ENCODE measurements at places on chromosomes 6 and 20.
A peak's percentile ranks its signal among the peaks of the same experiment; 100 is the strongest.

- no peak for DNase-seq
Measured at GRCh38 chr20:23363257-23363649, 1.3 kb downstream of the GZF1 start.

- DNase-seq, result no peak
Measured at GRCh38 chr6:108115598-108116058, 41.1 kb upstream of the OSTM1 start.

DNA sequence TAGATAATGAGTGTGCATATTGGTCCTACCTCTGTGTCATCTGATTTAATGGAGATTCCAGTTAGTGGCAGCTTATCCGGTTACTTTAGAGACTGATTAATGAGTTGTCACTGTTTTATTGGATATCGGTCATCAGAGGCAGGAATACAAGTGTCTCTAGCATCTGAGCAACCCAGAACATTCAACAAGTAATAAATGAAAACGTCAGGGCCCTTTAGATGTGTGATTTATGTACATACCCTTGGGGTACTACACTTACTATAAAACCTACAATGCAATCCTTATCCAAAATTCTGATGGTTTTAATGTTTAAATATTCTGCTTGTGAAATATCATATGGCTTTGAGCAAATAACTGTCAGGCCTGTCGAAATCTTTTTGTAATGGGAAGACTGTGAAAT lies 1117.9 kb upstream of the FLRT3 start:
- DNase-seq, result no peak

DNA sequence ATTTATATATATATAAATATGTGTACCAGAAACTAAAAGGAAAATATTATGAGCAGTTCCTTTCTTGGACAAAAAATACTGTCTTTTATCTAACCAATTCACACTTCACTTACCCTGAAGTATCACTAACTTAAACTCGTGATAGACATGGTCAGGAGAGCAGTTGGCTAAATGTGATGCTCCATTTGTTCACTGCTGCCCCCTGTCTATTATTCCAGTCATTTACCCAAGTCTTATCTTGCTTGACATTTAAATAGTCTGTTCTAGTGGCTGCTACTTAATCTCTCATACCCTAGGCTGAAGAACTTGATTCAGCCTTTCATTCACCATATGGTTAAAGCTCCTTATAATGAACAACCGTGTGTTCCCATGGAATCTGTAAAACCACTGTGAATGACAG lies 789.6 kb upstream of the EYS start:
- peak; percentile 44 for DNase-seq

GRCh38 chr6:142653710-142654420 lies 291.1 kb downstream of the HIVEP2 start:
- no peak for DNase-seq

GRCh38 chr20:23938118-23938438 lies 50.5 kb downstream of the GGTLC1 start:
- DNase-seq, result no peak

DNA sequence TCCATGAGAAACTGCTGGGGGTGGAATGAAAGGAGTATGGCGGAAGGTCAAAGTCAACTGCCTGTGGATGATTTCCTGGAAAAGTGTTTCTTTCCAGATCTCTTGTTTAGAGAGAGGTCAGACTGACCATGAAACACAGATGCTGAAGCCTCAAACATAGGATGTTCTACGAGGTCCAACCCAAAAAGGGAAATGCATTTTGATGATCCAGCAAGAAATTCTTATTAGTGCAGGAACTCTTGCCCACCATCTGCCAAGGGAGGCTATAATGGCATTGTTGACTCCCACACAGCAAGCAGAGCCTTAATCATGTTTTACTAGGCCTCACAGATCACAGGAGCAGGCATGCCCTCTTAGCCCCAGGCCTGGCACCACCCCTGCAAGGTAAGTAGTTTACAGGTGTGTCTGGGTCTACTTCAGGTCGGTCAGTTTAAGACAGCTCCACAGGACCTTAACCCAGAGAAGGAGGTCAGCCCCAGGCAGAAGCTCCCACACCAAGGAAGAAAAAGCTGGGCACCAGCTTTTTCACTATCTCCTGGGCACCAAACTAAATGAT lies 67.6 kb upstream of the CNKSR3 start:
- DNase-seq, result no peak

DNA sequence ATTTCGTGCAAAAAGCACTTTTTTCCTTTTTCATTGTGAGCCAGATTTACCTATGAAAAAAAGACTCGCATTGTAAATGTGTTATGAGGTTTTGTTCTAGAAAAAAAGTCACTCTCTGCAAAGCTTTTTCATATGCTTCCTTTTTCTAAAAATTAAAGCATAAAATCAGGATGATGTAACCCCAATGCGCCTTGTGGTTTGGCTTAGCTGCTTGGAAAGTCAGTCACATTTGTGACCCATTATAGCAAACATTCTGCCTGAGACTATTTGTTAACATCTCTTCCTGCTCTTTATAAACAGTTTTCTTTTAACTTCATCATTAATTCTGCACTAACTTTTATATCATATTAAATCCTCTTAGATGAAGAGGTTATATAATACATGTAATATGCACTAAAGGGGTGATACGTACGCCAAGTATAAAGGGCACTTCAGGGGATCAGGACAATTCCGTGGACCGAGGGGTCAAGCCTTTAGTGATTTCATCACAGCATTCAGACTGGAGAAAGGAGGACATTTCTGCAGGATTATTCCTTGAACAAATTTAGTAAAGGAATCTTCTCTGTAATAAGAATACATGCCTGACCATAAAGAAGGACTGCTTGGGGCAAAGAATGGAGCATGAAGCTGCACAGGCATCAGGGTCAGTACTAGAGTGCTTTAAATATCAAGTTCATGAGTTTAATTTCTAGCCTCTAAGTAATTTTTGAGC lies 48.1 kb upstream of the SMLR1 start:
- no peak for DNase-seq

GRCh38 chr20:36573798-36574365 lies 485 bp downstream of the TGIF2 start:
- peak; percentile 45 for DNase-seq

DNA sequence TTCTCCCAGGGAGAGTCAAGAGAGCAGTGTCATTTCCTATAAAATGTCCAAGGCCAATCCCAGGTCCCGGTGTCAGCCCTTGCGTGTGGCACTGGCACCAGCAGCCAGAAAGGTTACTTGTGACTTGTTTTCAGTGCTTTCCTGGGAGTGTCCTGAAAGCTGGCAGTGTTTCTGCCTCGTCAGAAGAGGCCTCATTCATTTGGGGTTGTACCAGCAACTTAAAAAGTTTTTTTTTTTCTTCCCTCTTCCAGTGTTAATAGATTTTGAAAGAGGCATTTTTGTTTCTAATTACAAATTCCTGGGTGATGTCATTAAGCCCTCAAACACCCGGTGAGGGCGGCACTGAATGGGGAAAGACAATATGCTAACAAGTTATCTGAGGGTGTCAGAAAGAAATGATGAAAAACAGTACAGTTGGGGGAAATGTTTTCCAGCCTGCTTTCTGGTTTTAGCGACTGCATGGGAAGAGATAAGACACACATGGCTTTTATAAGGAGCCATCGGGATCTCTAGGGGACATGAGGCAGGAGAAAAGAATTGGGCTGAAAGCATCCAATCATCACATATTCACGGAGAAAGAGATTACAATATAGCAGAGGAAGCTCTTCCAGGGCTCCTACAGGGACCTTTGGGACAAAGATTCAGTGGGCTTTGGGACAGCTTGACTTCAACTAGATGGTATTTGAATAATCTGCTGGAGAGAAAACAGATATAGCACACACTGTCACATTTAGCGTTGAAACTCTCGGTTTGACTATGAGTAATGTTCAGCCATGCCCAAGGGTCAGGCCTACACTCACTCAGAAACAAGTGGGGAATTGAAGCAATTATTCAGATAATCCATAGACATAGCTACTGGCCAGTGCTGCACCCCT lies 153.0 kb downstream of the BCAS1 start:
- DNase-seq, result no peak

- no peak for DNase-seq
Measured at GRCh38 chr6:35216851-35217811, 3.4 kb downstream of the SCUBE3 start.

GRCh38 chr6:89217299-89217910 lies at the start of gene GABRR1:
GABRR1 (minus strand) TSS chr6:89217358; CDS start chr6:89217322, 36 bp downstream.
- no peak for DNase-seq

DNA sequence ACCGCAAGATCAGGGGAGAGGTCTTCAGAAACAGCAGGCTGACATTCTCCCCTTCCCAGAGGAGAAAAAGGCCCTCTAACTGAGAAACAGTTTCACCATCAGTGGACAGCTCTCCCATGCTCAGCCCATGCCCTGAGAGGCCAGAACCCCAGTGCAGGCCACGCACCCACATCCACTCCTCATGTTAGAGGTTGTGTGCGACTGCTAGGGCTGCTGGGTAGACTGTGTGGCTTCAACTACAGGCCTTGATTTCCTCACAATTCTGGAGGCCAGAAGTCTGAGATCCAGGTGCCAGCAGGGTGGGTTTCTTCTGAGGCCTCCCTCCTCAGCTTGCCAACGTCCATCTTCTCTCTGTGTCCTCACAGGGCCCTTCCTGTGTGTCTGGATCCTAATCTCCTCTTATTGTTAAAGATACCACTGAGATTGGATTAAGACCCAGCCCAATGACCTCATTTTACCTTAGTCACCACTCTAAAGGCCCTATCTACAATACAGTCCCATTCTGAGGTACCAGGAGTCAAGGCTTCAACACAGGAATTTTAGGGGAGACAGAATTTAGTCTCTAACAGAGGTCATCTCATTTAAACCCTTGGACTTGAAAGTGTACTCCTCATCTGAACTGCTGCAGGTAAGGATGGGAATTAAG lies 67.7 kb upstream of the CD93 start:
- DNase-seq, result no peak

- no peak for DNase-seq
Measured at GRCh38 chr20:39879296-39879695, 809.7 kb downstream of the MAFB start.

DNA sequence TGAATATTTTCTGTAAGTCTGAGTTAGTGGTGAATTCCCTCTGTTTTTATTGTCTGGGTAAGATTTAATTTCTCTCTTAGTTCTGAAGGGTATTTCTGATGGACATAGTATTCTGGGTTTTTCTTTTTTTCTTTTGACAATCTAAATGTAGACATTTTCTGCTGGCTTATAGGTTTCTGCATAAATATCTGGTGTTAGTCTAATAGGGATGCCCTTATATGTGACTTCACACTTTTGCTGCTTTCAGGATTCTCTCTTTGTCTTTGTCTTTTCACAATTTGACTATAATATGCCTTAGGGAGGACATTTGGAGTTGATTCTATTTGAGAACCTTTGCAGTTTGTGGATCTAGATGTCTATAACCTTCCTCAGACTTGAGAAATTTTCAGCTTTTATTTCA lies 667.2 kb downstream of the EPHA7 start:
- no peak for DNase-seq

DNA sequence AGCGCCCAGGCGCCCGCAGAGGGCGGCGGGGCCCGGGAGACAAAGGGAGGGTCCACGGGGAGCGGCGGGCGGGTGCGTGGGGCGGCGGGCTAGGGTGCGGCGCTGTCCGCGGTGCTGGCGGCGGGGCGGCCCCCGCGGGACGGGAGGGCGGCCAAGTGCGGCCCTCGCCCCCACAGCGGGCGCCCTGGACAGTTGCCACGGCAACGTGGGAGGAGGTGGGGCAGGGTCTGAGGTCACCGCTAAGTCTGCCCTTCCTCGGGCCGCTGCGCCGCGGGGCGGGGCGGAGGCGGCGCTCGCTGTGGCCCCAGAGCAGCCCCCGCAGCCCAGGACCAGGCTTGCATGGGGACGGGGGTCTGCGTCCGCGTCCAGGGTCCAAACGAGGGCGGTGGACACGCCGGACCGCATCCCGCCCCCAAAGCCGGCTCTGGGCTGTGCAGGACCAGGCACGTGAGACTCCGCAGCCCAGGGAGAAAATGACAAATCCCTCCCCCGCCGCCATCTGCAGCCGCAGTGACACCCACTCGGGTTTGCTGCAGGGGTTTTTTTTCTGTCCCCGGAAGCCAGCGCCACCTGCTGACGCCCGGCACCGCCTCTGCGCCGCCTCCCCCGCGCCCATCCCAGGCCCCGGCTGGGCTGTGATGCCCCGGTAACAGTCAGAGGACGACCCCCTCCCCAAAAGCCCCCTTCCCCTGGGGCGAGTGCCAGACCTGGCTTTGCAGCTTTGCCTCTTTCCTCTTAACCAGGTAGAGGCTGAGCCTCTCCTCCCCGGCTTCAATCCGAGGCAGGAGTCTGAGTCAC lies 36.8 kb downstream of the YTHDF1 start:
- DNase-seq, result peak; percentile 20

GRCh38 chr6:44002067-44002592 lies 125.1 kb downstream of the MRPL14 start:
- DNase-seq, result no peak

- peak; percentile 62 for DNase-seq
Measured at GRCh38 chr20:63736893-63737694, 630 bp downstream of the LIME1 start.

- no peak for DNase-seq
Measured at GRCh38 chr20:23658336-23658735, 20.6 kb upstream of the CST3 start.
